PC-3 (cell line): ENCODE measurements at places on chromosomes 4 and X. TPM values are rescaled to one million over a fixed set of nuclear protein-coding genes. Genes with fewer than 3 reads are reported as not detected.

Gene IDUA
- 10.1 and 10.3 TPM in 2 replicates for total RNA-seq

- H3K36me3 ChIP-seq = no peaks in the 10 kb centered on the region
- no peak for DNase-seq
- no peak overlapping the region for H3K4me3 ChIP-seq
Observed at GRCh38 chrX:154791939-154792338, 13.3 kb downstream of the MPP1 start.

GRCh38 chr4:41178372-41179370, 35.7 kb downstream of the APBB2 start:
- peak overlapping the region; percentile 54 for H3K27ac ChIP-seq

DNA sequence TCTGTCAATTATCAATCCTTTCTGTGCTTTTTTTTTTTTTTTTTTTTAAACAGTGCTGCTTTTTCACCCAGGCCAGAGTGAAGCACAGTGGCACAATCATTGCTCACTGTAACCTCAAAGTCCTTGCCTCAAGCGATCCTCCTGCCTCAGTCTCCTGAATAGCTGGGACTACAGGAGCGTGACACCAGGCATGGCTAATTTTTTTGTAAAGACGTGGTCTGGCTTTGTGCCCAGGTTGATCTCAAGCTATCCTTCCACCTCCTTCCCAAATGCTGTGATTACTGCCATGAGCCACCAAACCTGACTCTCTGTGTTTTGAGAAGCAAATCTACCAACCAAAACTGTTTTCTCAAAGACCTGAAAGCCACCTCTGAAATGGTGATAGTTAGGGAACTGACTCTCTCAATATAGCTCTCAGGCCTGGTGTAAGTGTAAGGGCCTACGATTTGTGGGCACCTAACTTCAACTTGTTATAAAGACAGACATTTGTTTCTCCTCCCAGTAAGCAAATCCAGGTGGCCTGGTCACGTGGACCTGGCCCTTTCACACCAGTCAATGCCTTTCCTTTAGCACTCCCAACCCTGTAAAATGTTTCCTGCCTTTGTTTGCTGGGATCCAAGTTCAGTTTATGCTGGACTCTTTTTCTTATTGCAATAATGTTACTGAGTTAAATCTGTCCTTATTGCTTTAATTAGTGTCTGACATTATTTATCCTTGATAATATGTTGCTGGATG, 2015.9 kb downstream of the PCDH7 start:
- peaks cover 14% of the 10 kb centered on the region for H3K4me1 ChIP-seq
- H3K27me3 ChIP-seq = no peaks in the 10 kb centered on the region
- H3K27ac ChIP-seq = peak overlapping the region; percentile 17; the same call in 1 of the 2 replicates
- no peaks in the 10 kb centered on the region for H3K36me3 ChIP-seq
- no peak for DNase-seq
- H3K4me3 ChIP-seq = no peak overlapping the region

DNA sequence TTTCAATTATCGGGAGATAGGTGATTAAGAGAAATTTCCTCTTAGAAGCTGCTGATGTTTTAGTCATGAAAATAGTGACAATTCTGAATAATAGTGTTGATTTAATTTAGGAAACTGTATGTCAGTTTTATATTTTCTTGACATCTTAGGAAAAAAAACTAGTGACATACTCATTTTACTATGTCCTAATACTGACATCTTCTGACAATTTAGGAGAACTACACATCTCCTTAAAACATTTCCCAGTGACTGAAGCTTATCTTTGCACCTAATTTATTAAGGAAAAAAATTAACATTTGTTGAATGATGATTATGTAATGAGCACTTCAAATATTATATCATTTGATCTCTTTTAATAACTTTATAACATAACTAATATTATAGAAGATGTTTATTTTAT, 42.0 kb upstream of the RBMXL3 start:
- H3K27ac ChIP-seq = no peak overlapping the region
- no peaks in the 10 kb centered on the region for H3K27me3 ChIP-seq
- H3K36me3 ChIP-seq = no peaks in the 10 kb centered on the region

DNA sequence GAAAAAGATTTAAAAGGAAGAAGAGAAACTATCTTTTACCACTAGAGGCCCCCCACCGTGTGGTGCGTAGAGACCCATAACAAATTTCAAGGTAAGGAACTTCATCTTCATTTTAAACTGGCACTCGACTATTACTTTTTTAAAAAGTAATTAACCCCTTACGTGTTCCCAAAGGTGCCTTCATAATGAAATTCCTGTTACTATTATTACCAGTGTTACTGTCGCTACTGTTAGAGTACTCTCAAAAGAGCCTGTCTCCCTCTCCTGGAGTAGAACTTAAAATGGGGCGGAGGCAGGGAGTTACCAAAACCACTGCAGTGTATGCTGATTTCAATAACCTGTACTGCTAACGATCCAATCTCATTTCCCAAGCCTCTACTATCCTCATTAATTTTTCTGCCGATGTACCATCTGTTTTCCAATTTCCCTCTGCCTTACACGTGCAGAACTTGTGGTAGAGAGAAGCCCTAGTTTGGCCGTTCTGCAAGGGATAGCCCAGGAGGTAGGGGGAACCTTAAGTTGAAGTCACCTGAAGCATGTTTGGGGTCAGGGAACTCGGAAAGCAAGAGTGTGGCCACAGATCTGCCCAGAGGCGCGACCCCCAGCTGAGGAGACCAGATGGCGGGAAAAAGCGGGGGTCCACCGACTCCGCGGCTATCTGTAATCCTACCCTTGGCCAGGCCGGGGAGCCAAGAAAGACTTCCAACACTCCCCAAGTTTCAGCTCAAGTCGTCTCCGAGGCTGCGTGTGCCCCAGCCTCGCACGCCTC, 720 bp upstream of the STK26 start:
- peak overlapping the region; percentile 96 for H3K4me3 ChIP-seq
- peak; percentile 44 for DNase-seq
- H3K27me3 ChIP-seq = no peaks in the 10 kb centered on the region
- H3K36me3 ChIP-seq = no peaks in the 10 kb centered on the region
- H3K27ac ChIP-seq = peak overlapping the region; percentile 76
